ENCODE measurements at places on chromosomes 2 and 18. TPM values are rescaled to one million over a fixed set of nuclear protein-coding genes. Genes with fewer than 3 reads are reported as not detected.

DNA sequence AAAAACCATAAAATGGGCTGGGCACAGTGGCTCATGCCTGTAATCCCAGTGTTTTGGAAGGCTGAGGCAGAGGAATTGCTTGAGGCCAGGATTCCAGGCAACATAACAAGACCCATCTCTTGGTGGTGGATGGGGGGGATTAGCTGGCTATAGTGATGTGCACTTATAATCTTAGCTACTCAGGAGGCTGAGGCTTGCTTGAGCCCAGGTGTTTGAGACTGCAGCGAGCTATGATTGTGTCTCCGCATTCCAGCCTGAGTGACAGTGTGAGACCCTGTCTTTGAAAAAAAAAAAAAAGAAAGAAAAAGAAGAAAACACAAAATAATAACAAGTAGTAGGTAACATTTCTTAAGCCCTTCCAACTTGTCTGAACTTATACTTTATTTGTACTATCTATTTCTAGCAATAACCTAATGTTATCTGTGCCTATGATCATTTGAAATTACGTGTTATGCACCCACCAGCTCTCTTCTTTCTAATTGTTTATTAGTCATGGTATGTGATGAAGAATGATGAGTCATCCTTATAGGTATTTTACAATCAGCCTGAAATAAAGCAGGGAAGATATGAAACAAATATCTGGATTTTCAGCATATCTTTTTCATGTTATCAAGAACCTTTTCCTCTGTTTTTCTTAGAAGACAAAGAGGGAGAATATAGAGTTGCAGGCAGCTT is 129.3 kb upstream of the UNC80 start:
- no peak overlapping the region for H3K27ac ChIP-seq
- DNase-seq = no peak
- no peaks in the 10 kb centered on the region for H3K36me3 ChIP-seq
- no peaks in the 10 kb centered on the region for H3K4me1 ChIP-seq
- H3K4me3 ChIP-seq = no peak overlapping the region

The ANKAR gene
- total RNA-seq = 12.4 TPM

The DSG1 gene
- not detected for total RNA-seq

The STAT4 gene
- 8.5 TPM for total RNA-seq

DNA sequence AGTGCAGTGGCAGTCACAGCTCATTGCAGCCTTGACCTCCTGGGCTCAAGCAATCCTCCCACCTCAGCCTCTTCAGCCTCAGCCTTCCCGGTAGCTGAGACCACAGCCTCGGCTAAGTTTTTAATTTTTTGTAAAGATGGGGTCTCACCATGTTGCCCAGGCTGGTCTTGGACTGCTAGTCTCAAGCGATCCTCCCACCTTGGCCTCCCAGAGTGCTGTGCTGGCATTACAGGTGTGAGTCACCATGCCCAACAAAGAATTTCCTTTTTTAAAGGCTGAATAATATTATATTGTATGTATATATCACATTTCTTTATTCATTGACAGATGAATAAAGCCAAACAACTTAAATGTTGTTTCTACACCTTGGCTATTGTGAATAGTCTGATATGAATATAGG is 42.5 kb downstream of the MOB4 start:
- H3K27me3 ChIP-seq = no peaks in the 10 kb centered on the region
- no peaks in the 10 kb centered on the region for H3K36me3 ChIP-seq
- no peaks in the 10 kb centered on the region for H3K4me1 ChIP-seq
- no peak for DNase-seq

The RIOK3 gene
- 64.9 TPM for total RNA-seq

The C2orf66 gene
- total RNA-seq = not detected

GRCh38 chr2:139228276-139228675 is 448.1 kb upstream of the NXPH2 start:
- no peaks in the 10 kb centered on the region for H3K27me3 ChIP-seq
- H3K4me1 ChIP-seq = no peaks in the 10 kb centered on the region
- no peaks in the 10 kb centered on the region for H3K36me3 ChIP-seq

The CERKL gene
- 8.0 TPM for total RNA-seq

DNA sequence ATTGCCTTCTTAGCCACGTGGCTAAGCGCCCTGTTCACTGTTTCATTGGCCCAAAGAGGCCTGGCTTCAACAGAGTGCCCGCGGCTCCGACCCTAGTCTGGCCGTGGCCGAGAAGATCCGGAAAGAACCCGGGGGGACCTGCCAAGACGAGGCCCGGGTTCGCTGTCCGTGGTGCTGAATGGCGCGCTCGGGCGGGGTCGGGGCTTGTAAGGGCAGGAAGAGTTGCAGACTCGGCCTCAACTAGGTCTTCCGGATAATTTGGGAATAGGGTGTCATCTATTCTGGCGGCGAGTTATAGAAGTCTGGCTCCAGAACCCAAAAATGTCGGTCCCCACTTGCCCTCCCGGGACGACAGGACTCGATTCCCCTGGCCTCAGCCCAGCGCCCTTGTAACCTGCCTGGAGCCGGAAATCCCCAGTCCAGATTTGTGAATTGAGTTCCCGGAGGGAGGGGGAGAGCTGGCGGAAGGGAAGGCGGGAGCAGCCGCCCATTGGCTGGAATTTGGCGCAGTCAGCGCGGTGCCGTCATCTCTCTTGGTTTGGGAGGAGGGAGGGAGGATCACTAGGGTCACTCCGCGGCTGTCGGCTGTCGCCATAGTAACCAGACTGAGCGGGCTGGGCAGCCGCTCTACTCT is 3.5 kb downstream of the CDK5R2 start:
- peaks cover 14% of the 10 kb centered on the region for H3K27me3 ChIP-seq
- H3K36me3 ChIP-seq = no peaks in the 10 kb centered on the region

DNA sequence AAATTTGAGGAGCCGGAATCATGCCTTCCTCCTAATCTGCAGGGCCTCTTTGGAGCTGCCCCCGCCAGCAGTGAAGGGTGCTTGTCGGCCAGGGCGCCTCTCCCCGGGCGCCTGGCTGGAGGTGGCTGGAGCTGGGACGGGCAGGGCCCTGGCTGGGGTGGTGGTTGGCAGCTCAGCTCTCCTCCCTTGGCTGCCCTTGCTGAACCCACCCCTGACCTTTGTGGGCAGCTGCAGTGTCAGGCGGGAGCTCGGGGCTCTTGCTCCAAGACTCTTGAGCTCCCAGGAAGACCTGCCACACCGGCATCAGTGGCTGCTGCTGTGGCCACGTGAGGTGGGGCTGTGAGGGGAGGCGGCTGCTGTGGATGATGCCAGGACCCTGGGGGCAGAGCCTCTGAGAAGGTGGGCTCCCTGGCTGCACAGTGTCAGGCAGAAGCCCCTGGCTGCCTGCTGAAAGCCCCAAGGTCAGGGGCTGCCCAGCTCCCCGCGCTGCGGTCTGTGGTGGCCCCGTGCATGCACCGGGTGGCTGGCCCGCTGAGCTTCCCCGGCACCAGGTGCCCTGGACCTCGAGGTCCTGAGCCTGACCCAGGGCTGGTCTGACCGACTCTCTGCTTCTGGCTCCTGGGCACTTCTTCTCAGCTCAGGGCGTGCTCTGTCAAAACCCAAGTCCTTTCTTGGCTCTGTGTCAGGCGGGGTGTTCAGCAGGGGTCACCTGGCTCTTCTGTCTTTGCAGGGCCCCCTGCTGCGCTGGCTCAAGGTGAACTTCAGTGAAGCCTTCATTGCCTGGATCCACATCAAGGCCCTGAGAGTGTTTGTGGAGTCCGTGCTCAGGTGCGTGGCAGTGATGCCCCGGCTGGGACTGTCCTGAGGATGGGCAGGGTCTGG is 34.5 kb downstream of the PDIA6 start:
- no peak overlapping the region for H3K4me3 ChIP-seq
- no peaks in the 10 kb centered on the region for H3K27me3 ChIP-seq
- no peaks in the 10 kb centered on the region for H3K4me1 ChIP-seq

GRCh38 chr18:13620818-13621445 is 105.4 kb downstream of the FAM210A start:
- H3K27ac ChIP-seq = no peak overlapping the region
- H3K27me3 ChIP-seq = no peaks in the 10 kb centered on the region
- H3K4me1 ChIP-seq = no peaks in the 10 kb centered on the region
- no peak overlapping the region for H3K4me3 ChIP-seq

DNA sequence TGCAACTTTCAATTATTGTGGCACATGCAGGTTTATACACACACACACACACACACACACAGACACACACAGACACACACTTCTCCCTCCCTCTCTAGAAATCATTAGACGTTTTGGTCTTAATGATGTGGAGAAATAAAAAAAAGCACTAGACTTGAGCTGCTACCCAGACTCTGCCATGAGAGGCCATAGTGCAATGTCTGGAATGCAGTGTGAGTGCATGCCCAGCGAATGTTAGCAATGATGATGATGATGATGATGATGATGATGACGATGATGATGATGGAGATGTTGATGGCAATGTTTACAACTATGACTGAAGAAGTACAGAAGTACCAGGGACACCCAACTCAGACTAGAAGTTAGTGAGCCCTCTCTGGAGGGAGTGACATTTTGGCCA is 23.8 kb upstream of the KLHL29 start:
- H3K27ac ChIP-seq = peak overlapping the region; percentile 33
- no peaks in the 10 kb centered on the region for H3K27me3 ChIP-seq
- DNase-seq = no peak
- H3K36me3 ChIP-seq = no peaks in the 10 kb centered on the region

The PKDCC gene
- 52.2 TPM for total RNA-seq

DNA sequence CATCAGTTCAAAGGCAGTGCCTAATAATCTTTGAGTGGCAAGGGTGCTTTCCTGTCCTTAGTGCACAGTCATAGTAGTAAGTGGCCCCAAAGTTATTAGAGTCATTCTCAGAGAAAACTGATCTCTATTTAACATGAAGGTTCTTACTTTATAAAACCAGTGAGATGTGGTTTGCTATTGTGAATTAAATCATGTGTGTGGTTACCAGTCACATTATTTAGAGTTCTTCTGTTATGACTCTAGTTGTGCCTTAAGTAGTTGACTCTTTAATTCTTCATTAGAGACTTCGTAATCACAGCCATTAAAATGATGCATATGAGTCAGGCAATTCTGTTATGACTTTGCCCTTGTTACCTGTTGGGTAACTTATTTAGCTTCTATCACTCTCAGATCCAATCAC is 1392.9 kb upstream of the ACVR2A start:
- H3K27me3 ChIP-seq = no peaks in the 10 kb centered on the region
- no peaks in the 10 kb centered on the region for H3K36me3 ChIP-seq
- DNase-seq = no peak
- no peaks in the 10 kb centered on the region for H3K4me1 ChIP-seq
- H3K4me3 ChIP-seq = no peak overlapping the region
